ENCODE measurements at places on chromosomes 13 and 19.

DNA sequence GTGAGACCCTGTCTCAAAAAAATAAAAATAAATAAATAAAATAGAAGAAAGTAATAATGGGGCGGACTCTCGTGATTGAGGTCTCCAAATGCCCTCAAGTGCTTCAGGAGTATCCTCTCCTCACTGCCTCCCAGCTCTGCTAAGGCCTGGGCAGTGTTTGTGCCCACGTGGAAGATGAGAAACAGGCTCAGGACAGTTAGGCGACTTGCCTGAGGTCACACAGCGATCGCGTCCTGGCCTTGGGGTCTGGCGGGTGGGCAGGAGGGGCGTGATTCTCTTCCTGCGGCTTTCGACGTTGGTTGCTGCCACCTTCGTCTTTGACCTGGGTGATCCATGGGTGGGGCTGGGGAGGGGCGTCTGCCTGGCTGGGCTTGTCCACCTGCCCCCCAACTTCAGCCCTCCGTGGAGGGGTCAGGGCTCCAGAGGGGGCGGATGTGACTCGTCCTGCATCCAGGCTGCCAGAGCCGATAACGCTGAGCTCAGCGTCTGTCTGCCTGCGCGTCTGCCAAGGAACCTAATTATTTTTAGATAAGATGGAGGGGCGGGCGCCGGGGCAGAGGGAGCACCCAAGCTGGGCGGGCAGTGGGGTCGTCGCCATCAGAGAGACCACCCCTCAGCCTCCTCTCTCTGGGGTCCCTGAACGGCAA lies 56.9 kb downstream of the NFIC start:
- no peak for DNase-seq

- no peak for DNase-seq
Observed at GRCh38 chr13:44388427-44389059, 14.9 kb downstream of the SERP2 start.

DNA sequence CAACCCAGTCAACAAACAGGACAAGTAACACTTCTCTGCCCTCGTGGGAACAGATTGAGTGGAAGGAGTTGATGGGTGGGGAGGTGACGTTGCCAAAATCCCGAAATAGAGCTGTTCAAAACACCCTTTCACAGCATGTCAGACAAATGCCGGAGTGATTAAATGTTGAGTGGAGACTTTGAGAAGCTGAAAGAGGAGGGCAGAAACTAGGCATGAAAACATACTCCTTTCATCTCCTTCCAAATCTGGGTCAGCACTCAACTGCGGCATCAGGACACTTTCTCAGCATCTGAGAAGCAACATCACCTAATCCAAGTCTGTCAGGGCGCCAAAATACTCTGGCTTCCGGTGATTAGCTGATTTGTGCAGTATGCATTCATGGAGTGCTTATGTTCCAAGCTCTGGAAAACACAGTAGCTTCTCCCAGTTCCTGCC lies 51.5 kb upstream of the MRI1 start:
- DNase-seq, result no peak

- no peak for DNase-seq
Observed at GRCh38 chr13:43227721-43228120, 204.3 kb downstream of the DNAJC15 start.

DNA sequence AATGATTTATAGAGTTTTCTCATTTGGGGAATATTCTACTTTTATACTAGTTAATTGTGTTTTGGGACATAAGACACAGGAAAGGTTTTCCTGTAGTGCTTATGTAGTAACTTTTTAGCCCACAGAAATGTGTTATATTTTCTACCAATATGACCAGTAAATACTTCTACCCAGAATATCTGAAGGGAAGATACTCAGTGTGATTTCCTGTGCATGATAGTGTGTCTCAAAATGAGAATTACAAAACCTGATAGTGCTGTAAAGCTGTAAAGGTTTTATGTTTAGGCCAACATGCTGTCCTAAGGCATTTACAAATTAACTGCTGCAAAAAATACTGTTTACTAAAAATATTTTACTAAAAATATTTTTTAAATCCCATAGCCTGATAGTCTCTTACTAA lies 126.8 kb downstream of the RXFP2 start:
- DNase-seq, result no peak

GRCh38 chr13:40492511-40492910 lies 173.9 kb downstream of the FOXO1 start:
- DNase-seq, result no peak

DNA sequence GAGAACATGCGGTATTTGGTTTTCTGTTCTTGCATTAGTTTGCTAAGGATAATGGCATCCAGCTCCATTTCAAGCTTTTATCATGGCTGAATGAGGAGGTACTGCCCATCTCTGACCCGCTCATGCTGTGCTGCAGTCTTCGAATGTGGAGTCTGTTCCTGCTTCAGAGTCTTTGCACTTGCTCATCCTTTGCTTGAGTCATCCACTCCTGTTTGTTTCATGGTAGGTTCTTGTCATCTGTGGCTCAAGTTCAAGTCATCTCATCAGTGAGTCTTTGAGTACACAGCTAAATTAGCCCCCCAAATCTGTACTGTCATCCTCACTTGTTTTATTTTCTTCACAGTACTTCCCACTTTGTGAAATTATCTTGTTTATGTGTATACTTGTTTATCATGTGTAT lies 5.4 kb downstream of the UCHL3 start:
- DNase-seq, result no peak

DNA sequence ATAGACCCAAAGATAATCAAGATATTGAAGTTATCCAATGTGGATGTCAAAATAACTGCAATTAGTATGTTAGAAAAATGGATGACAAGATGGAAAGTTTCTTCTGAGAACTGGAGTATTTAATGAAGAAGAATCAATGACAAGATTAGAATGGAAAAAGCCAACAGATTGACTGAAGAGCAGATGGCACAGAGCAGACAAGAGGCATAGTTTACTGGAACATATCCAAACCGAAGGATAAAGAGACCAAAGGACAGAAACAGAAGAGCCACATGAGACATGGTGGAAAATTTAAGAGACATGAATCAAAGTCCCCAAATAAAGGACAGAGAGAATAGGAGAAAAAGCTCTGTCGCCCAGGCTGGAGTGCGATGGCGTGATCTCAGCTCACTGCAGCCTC lies 89.6 kb upstream of the RXFP2 start:
- no peak for DNase-seq

GRCh38 chr19:15250640-15250993 lies 18.4 kb upstream of the EPHX3 start:
- no peak for DNase-seq

- no peak for DNase-seq
Observed at GRCh38 chr13:45750566-45750965, 48.4 kb downstream of the CBY2 start.

DNA sequence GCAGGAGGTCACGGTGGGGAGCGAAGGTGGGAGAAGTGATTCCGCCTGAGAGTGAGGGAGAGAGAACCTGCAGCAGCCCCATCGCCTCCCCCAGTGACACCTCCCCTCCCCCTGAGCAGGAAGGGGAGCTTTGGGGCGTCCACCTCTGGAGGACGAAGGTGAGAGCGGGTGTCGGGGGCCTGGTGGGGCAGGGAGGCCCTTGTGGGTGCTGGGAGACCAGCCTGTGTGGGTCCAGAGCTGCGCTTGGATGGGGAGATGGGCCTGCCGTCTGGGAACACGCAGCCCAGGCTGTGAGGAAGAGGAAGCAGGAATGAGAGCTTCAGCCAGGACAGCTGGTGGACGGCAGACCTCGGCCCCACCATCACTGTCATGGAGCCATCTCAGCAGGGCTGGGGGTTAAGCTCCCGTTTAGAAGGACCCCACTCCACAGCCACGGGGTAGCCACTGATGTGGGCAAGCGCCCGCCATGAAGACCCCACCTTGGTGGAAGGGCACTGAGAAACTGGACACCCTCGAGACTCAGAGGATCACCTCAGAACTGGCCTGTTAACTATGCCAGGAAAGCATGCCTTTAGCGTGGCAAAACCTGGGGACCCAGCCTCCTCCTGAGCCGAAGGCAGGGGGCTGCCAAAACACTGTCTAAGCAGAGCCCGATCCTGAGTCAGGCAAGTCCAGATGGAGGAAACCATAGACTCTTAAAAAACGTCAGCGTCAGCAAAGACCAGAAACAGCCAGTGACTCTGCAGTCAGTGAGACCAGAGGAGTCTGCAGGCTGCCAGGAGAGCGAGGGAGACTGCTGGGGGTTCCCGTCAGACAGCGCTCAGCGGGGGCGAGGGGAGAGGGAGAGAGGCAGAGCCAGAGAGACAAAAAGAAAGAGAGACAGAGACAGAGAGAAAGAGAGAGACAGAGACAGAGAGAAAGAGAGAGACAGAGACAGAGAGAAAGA lies 6.4 kb upstream of the PROZ start:
- DNase-seq, result no peak

GRCh38 chr13:100954430-100955305 lies 280.1 kb upstream of the TMTC4 start:
- no peak for DNase-seq

DNA sequence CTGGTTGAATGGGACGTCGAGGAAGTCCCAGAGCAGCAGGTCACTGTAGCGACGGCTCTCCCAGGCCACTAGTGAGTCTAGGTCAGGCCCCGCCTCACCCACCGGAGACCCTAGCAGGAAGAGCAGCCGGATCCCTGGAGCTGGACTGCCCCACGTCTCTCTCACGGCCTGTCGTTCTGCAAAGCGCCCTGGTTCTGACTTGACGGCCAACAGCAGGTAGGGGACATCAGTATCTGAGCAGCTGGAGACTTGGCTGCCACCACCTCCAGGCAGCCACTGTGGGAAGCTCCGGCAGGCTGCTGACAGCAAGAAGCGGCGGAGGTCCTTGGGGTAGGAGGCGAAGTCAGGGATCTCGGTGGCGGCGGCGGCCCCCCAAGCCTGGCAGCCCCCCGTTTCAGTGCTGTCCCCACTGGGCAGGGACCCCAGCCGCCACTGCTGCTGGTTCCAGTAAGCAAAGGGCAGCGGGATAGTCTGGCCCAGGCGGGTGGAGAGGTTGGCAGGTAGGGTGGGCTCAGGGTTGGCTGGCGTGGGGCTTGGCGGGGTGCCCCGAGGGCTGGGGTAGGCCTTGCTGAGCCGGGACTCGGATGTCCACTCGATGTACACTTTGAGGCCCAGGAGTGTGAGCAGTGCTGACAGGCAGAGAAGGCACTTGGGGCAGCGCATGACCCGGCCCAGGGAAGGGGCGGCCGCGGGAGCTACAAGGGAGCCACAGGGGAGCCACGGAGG lies 895 bp downstream of the B3GNT8 start:
- no peak for DNase-seq

GRCh38 chr13:106499113-106499512 lies 36.3 kb downstream of the EFNB2 start:
- no peak for DNase-seq

DNA sequence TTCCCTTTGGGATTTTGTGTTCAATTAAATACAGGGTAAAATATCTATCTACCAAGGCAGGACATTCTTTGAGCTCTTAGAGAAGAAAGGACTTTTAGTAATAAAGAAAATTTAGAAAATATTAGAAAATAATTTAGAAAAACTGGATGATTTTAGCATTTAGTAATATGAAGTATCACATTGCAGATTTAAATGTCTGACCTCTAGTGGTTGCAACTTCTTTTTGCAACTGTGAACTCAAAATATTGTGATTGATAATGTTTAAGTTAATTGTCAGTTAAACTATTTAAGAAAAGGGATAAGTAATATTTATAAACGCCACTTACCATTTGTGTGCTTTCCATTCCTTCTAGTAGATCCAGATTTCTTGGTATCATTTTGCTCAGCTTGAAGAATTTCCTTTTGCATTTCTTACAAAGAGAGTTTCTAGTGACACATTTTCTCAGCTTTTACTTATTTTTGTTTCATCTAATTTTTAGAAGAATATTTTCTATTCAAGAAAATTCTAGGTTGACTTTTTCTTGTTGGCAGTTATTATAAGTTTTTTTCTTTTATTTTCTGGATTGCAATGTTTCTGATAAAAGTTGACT lies 10.3 kb upstream of the POSTN start:
- no peak for DNase-seq

GRCh38 chr13:58620176-58620575 lies 988.6 kb downstream of the PCDH17 start:
- no peak for DNase-seq

DNA sequence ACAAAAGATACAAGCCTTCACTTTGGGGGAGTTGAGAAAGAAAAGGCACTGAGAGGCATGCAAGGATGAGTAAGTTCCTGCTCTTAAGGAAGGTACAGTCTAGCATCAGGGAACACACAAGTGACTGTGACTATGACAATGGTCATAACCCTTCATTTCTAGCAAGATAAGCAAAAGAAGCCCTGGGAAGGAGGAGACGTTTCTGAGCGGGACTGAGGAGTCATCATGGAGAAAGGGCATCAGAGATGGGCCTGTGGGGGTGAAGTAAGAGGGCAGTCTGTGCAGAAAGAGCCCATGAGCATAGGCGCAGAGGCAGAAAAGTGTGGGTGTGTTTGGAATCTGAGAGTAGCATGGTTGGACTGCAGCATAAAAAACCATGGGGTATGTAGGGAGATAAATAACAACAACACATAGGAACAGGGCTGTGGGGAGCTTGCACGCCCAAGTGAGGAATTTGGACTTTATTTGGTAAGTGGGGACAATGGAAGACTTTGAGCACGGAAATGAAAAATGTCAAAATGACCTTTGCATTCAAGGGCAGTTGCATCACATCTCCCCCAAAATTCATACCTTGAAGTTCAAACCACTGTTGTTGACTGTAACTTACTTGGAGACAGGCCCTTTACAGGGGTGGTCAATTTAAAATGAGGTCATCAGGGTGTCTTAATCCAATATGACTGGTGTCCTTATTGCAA lies 86.7 kb downstream of the MBNL2 start:
- no peak for DNase-seq

- no peak for DNase-seq
Observed at GRCh38 chr13:111313911-111314425, 6.5 kb upstream of the TEX29 start.

DNA sequence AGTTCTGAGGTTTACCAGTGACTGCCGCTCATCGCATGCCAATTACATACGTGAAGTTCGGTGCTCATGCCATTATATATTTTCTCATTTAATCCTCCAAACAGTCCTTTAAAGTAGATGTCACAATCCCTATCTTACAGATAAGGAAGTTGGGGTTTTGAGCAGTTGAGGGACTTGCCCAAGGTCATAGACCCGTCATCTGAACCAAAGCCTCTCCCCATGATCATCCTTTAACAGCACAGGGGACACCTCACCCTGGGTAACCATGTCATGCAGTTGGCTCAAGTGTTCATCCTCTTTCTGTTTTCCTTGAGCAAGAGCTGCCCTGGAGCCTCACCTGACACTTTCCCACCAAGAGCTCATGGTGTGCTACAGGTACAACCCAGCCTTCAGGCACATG lies 69.1 kb downstream of the HSPH1 start:
- DNase-seq, result no peak

GRCh38 chr13:109773786-109774185 lies 12.6 kb downstream of the IRS2 start:
- no peak for DNase-seq

GRCh38 chr13:48154671-48155070 lies 59.8 kb upstream of the MED4 start:
- no peak for DNase-seq

- DNase-seq, result no peak
Observed at GRCh38 chr19:13152356-13152973, 2.3 kb downstream of the IER2 start.

- DNase-seq, result no peak
Observed at GRCh38 chr13:20451397-20451796, 74.3 kb downstream of the CRYL1 start.

- DNase-seq, result no peak
Observed at GRCh38 chr19:36330216-36330615, 48.8 kb downstream of the ZFP14 start.

GRCh38 chr13:113084943-113085540 lies 20.5 kb upstream of the F7 start:
- no peak for DNase-seq

All from activated CD8-positive, alpha-beta memory T cell treated with anti-CD3 and anti-CD28 coated beads for 4 hours (primary cell).